ENCODE measurements at places on chromosomes 16 and 17. TPM values are rescaled to one million over a fixed set of nuclear protein-coding genes. Genes with fewer than 3 reads are reported as not detected.
A peak's percentile ranks its signal among the peaks of the same experiment; 100 is the strongest.

Gene CAVIN1
- total RNA-seq, result 334 TPM

Gene CLEC3A
- not detected for total RNA-seq

Gene SLC7A6OS
- 20.0 TPM for total RNA-seq

Gene KRT33B
- not detected for total RNA-seq

DNA sequence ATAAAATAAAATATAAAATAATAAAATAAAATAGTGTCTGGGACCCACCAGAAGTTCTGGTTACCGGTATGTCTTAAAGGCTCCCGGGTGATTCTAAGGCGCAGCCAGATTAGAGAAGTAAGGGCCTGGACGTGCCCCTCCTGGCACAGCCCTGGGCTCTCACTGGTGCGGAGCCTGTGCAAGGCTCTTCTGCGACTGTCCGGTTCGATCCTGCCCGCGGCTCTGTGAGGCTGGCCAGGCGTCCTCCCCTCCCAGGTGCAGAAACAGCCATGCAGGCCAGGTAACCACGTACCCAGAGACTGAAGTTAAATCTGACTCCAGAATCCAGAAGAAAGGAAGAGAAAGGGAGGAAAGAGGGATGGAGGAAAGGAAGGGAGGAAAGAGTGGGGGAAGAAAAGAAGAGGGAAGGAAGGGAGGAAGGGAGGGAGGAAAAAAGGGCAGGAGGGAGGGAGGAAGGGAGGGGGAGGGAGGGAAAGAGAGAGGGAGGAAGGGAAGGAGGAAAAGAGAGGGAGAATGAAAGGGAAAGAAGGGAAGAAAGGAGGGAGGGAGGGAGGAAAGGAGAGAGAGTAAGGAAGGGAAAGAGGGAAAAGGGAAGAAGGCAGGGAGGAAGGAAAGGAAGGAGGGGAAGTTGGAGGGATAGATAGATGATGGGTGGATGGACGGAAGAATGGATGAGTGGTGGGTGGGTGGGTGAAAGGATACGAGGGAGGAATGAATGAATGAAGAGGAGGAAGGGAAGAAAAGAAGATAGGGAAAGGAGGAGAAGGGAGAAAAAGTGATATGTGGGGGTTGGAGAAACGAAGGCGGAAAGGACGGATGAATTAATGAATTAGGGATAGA lies 42.3 kb downstream of the C16orf82 start:
- no peak for DNase-seq

DNA sequence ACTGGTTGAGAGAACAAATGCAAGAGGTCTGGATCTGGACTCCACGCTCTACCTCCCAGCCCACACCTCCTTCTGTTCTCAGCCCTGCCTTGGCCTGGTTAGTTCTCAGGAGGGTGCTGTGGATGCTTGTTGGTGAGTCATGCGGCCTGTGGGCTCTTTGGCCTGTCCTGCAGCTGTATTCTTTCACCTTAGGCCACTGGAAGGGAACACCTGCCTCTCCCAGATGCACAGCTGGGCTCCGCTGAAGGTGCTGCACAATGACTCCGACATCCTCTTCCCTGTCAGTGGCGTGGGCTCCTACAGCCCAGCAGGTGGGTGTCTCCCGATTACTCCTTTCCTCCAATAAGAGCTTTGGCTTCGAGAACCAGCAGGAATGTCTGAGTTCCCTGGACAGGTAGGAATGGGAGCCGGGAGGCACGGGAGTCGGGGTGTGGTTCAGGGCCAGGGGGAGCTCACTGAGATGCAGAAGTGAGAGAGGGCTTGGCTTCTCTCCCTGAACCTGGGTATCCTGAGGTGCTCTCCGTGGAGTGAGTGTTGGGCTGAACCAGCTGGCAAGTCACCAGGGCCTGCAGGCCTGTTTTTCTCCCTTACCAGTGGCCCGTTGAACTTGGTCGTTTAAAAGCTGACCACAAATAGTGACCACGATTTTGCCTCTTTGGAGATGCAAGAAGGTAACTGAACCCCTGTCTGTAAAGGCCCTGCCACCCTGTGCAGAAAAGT lies 85.0 kb downstream of the SNX29 start:
- no peak for DNase-seq

- DNase-seq, result no peak
Observed at GRCh38 chr17:37142294-37142896, 193.6 kb downstream of the AATF start.

- no peak for DNase-seq
Observed at GRCh38 chr17:5209396-5209795, 17.7 kb upstream of the ZNF594 start.

DNA sequence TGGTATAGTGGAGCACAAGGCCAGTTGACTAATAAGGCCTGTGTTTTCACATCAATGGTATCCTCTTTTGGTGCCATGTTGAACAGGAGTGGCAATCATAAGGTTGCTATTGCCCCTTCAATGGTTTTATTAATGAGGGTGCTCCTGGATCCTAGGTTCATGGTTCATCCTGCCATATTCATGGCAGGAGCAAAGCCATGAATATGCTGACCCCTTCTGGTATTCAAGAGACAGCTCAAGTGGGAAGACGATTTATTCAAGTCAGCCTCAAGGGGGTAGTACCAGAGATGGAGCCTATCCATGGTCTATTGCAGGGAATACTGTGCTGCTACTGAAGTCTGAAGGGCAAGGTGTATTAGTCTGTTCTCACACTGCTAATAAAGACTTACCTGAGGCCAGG lies 2.6 kb downstream of the ABCA9 start:
- DNase-seq, result no peak

DNA sequence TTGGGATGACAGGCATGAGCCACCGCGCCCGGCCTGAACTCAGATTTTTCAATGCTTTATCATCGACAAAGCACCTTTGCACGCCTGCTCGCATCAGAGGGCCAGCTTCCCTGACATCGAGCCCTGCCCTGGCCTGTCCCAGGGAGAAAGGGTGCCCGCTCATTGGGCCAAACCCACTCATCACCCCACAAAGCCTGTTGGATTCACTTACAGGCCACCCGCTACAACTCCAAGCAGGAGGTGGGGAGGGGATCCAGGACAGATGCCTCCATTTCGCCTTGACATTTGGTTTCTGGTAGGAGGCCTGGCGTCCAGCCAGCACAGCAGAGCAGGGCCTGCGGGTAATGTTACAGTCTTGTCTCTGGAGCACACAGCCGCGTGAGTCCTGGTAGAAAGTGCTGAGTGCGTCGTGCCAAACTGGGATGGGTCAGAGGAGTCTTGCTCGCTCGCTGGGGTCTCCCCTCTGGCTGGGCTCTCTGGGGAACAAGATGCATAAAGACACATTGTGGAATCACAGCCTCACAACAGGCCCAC lies 19.8 kb downstream of the SMTNL2 start:
- DNase-seq, result no peak

GRCh38 chr16:49638673-49639610 lies 217.0 kb downstream of the ZNF423 start:
- no peak for DNase-seq

DNA sequence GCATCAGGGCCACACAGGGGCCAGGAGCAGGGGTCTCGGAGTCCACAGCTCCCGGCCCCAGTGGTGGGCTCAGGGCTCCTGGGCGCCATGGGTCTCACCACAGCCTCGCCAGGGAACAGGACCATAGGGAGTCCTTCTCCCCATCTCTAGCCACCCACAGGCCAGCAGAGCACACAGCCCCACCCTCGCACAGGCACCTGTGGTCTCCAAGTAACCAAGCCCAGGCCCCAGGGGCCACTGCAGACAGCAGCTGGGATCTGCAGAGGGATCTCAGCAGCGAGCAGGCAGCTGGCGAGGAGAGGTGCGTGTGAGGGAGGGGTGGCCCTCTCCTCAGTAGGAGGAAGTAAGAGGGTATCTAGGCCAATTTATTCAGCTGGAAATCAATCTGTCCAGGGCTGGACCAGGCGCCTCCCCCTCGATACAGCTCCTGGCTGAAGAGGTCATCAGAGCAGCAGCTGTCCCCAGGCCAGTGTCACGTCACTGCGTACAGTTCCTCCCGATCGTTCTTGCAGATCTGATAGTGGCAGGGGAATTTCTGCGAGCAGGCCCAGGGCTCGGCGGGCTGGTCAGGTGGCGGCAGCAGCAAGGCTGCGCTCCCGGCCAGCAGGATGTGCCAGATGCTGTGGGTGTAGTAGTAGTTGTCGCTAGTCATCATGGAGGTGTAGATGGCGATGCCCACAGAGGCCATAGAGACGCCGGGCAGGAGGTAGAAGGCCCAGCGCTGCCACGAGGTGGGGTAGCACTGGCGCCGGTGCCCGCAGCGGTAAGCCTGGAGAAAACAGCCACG lies 1.4 kb upstream of the MRPL28 start:
- DNase-seq, result no peak

- DNase-seq, result no peak
Observed at GRCh38 chr16:3659251-3659650, 4.8 kb downstream of the DNASE1 start.

DNA sequence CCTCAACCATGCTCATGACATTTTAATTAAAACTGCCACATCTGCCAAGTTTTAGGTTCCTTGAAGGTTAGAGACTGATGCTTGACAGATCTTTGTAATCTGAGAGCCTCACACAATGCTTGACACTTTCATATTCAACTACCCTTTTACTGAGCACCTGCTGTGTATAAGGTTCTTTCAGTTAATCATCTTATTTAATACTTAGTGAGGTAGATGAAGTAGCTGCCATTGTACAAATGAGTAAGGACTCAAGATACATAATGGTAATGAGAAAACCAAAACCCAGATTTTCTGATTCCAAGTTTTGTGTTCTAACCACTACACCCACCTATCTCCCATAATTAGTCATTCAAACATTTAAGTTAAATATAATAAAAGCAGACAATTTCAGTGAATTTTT lies 35.4 kb upstream of the ARL6IP1 start:
- no peak for DNase-seq

GRCh38 chr17:61330174-61331150 lies 69.2 kb upstream of the TBX2 start:
- no peak for DNase-seq

DNA sequence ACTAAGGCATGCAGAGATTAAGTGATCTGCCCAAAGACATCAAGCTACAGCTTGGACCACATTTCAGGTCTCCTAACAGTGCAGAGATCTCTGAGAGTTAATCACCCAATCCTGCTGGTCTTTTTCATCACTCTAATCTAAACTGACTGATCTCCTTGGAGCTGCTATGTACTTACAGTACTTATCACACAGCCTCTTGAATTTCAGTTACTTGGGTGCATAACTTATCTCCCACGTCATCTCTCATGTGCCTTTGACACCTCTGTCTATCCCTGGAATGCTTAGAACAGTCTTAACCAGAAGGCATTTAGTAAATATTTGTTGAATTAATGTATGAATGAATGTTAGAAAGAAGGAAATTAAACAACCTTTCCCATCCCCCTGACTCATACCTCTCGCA lies 139.0 kb downstream of the SNX11 start:
- no peak for DNase-seq

GRCh38 chr17:33858121-33858520 lies 397.0 kb upstream of the CCL2 start:
- no peak for DNase-seq

DNA sequence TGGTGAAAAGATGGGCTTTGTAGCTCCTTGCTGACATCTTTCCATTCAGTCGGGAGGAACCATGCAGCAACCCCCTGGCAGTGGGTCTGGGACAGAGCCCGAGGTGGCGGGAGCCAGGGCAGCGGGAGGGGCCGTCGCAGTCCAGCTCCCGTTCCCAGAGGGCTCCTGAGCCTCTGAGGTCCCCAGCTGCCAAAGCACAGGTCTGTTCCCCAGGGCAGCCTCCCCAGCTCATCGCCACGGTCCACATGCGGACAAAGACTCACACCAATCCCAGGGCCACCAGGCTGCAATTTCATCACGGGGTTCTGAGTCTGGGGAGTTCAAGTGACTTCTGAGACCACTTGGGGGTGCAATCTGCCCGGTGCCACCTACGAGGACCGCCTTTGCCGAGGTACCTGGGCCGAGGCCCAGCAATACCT lies 196.0 kb downstream of the RBFOX3 start:
- DNase-seq, result no peak

DNA sequence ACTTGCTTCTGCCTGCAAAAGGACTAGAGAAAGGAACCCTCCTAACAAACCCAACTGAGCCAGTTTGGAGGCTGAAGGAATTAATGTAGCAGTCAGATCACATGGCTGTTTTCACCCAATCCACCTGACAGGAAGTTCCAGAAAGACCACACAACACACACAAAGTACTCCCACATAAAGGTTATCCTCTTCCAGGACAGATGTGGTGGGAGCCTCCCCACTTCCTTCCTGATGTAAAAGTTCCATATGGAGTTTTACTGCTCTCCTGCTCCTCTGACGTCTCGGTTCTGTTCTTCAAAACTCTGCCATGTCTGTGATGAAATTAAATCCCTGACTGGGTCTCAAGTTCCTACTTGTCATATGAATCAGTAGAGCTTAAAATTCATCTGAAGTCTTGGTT lies 497.0 kb upstream of the HSBP1 start:
- DNase-seq, result no peak

GRCh38 chr16:20900299-20901067 lies at the start of the genes DCUN1D3 and LYRM1:
Gene DCUN1D3 (minus strand): TSS chr16:20900358. CDS start chr16:20862538, 37,820 bp downstream.
Gene LYRM1 (plus strand): TSS chr16:20900771. CDS start chr16:20915556, 14,785 bp downstream.
- peak; percentile 94 for DNase-seq

- DNase-seq, result peak; percentile 89
Observed at GRCh38 chr16:66270333-66270927, 96.1 kb upstream of the CDH5 start.

DNA sequence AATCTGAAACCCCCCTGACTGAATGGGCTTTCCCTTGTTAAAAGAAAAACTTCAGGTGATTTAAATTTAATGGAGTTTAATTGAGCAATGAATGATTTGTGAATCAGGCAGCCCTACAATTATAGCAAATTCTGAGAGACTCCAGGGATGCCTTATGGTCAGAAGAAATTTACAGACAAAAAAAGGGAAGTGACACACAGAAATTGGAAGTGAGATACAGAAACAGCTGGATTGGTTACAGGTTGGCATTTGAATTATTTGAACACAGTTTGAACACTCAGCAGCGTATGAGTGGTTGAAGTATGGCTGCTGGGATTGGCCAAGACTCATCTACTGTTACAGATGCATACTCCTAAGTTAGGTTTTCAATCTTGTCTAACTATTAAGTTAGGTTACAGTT lies 19.0 kb upstream of the CPHXL start:
- DNase-seq, result no peak

- no peak for DNase-seq
Observed at GRCh38 chr16:10136916-10137315, 45.3 kb downstream of the GRIN2A start.

GRCh38 chr17:49738456-49739163 lies 25.3 kb downstream of the FAM117A start:
- DNase-seq, result no peak

DNA sequence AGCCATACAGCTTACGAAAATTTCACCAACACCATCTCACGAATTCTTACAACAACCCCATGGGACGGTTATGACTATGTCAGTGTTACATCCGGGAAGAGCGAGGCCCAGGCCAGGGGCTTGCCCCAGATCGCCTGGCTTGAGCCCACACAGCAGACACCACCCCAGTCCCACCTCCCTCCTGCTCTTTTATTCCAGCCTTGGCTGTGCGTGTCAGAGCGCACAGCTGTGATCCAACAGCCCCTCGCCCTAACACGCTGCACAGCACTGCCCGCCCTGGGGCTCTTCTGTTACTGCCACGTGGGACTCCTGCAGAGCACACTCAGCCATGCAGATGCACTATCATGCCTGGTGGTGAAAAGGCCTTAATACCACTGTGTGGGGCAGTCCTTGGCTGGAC lies 127.9 kb downstream of the ENGASE start:
- no peak for DNase-seq

Data from endothelial cell (in vitro differentiated cells).